ENCODE measurements at places on chromosomes 16 and 17.

- DNase-seq = no peak
Measured at GRCh38 chr17:9244066-9245052, 223.0 kb downstream of the NTN1 start.

DNA sequence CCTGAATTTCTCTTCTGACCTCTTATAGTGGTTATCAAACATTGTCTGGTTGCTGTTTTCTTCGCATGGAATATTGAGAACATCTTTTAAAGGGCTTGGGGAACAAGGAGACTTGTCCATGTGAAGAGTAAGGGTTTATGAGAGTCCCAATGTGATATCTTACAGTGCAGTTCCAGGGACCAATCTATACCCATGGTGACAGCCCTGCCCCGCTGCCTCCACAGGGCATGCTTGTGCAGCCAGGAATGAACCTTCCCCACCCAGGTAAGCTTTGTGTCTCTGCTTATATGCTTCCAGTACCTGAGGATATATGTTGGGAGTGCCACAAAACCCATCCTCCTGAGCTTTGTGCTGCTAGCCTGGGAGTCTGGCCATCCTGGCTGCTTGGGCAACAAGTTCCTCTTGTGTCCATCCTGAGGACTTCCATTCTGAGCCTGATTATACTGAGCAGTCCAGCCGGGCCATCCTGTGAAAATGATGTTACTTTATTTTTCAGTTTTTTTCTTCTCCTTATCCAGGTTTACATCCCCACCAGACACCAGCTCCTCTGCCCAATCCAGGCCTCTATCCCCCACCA lies 9.5 kb upstream of the RAPGEFL1 start:
- no peak for DNase-seq

- DNase-seq = no peak
Measured at GRCh38 chr17:73725794-73726515, 81.7 kb upstream of the SDK2 start.

GRCh38 chr16:13634959-13635358 lies 285.0 kb upstream of the ERCC4 start:
- no peak for DNase-seq

GRCh38 chr17:27157898-27158297 lies 136.0 kb upstream of the WSB1 start:
- no peak for DNase-seq

Measured in HuH-7.5 (cell line).